Osteocyte (in vitro differentiated cells): ENCODE measurements at places on chromosomes 1 and 21. TPM values are rescaled to one million over a fixed set of nuclear protein-coding genes. Genes with fewer than 3 reads are reported as not detected.

DNA sequence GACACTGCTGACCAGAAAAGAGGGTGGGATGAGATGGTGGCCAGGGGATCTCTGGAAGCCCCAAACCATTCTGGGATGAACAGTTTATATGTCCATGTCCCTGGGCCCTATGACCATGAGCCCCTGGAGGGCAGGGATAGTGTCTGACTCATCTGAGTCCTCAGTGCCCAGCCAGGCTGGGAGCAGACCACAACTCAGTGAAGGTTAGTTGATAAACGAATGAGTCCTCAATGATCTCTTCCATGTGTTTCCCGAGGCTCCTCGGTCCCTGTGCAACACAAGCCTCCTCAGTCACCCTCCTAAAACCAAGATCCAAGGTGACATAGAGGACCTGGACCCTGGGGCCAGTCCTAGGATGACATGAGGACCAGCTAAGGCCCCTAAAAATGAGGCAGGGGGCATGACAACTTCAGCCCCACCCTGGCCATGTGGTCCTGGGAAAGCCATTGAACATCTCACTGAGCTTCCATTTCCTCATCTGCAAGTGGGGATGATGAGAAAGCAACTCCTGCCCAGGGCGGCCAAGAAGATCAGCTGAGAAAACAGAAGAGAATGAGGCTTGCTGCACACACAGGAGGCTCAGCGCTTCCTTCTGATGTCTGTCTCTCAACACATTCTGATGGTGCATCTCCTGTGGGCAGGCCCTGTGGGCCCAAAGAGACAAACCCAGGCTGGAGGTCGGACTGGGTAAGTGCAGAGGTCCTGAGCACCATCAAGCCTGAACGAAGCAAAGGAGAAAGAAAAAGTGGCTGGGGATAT, 86.3 kb downstream of the GLIS1 start:
- H3K4me3 ChIP-seq: no peak overlapping the region
- DNase-seq: no peak
- H3K36me3 ChIP-seq: no peaks in the 10 kb centered on the region
- peak overlapping the region; percentile 60 for H3K27ac ChIP-seq
- peaks cover 82% of the 10 kb centered on the region for H3K4me1 ChIP-seq
- no peaks in the 10 kb centered on the region for H3K27me3 ChIP-seq

- peak overlapping the region; percentile 87 for H3K4me3 ChIP-seq
- peaks cover 18% of the 10 kb centered on the region for H3K4me1 ChIP-seq
- DNase-seq: no peak
- H3K36me3 ChIP-seq: no peaks in the 10 kb centered on the region
- H3K27me3 ChIP-seq: no peaks in the 10 kb centered on the region
- peak overlapping the region; percentile 51 for H3K27ac ChIP-seq
Observed at GRCh38 chr1:5990913-5991312, 1.3 kb downstream of the NPHP4 start.

DNA sequence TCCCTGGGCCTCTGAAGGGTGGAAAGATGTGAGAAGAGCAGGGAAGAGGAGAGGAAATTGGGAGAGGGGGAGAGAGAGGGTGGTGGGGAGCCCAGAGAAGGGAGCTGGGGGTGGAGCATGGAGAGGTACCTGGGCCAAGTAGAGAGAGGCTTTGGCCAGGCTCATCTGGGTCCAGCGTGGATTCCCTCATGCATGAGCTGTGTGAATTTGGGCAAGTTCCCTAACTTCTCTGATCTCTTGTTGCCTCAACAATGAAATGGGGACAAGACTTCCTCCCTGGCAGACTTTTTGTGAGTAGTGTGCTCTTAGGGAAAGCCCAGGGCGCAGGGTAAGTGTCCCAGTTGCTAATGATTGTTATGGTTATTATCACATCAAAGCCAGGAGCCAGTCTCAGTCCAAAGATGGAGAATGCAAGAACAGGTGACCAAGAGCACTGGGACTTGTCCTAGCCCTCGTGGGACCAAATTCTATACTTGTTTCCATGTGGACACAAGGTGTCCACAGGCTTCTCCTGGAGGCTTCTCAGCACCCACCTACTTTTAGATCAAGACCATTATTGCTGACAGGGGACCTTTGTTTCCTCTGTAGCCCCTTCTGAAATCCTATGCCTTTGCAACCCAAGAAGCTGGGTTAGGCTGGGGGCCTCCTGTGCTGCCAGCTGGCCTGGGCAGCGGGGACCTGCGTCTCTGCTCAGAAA, 13.9 kb downstream of the IL6R start:
- no peak for DNase-seq
- no peaks in the 10 kb centered on the region for H3K27me3 ChIP-seq
- H3K27ac ChIP-seq: peak overlapping the region; percentile 92
- H3K4me1 ChIP-seq: peaks cover 60% of the 10 kb centered on the region
- H3K4me3 ChIP-seq: peak overlapping the region; percentile 27

- peaks cover 39% of the 10 kb centered on the region for H3K36me3 ChIP-seq
- no peak overlapping the region for H3K27ac ChIP-seq
- H3K4me3 ChIP-seq: no peak overlapping the region
Observed at GRCh38 chr1:229452956-229453801, 19.3 kb upstream of the ACTA1 start.

DNA sequence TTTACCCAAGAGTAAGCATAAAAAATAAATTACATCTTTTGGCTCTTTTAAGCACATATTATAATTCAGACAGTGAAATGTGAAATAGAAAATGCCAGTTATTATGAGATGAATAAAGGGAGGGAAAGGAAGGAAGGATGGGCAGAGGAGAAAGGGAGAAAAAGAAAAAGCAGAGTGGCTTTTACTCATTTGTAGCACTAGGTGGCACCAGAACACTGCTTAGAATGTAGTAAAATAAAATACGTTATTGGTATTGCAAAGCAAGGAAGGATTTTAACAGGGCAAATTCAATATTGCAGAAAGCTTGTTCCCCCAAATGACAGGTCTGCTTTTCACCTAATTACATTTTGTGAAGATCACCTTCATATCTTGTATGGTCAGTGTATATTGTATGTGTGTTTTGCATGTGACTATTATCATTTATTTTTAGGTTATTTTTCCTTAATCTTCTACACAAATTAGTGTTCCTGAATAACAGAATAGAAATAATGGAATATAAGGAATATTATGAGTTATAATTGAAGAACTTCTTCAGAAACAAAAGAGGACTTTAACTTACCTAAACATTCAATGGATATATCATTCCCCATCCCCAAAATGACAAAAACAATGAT, 9.1 kb upstream of the PCNX2 start:
- H3K27me3 ChIP-seq: peaks cover 29% of the 10 kb centered on the region
- H3K27ac ChIP-seq: no peak overlapping the region
- H3K4me1 ChIP-seq: no peaks in the 10 kb centered on the region
- no peak for DNase-seq
- H3K4me3 ChIP-seq: no peak overlapping the region

DNA sequence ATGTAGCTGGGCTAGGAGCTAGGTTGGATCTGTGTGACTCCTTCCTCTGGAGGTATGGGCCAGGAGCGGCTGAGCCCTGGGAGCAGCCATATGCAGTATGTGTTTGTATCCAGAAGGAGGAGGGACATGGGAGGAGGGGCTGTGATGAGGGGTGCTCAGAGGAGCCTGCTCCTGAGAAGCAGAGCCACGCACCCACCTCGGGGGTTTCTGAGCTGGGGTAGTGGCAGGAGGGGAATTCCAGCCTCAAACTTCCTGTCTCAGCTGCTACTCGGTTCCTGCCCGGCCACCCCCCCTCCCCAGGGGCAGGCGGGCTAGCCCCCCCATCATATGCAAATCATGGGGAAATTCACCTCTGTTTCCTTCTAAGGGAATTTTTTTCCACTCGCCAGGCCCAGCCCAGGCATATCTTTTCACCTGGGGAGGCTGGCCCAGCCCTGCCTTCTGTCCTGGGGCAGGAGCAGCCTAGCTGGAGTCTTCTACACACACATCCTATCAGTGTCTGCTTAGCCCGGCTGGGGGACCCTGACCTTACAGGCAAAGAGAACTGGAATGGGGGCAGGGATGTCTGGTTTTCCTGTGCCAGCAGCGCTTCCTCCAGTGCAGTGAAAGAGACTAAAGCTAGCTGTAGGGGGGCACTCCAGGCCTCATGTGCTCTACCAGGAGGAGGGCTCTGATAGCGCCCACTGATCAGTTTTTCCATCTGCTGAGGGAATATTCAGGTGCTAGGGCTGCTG, 3.0 kb downstream of the ZC3H12A start:
- peaks cover 17% of the 10 kb centered on the region for H3K36me3 ChIP-seq
- H3K27ac ChIP-seq: peak overlapping the region; percentile 96
- no peak for DNase-seq
- peaks cover 67% of the 10 kb centered on the region for H3K4me1 ChIP-seq

CCDC18 gene
- 5.5 and 6.9 TPM in 2 replicates for total RNA-seq

GRCh38 chr1:19814681-19815503, at the start of gene RNF186:
Gene RNF186, minus strand, starts transcription at chr1:19815283. Its CDS starts 182 bp downstream, at chr1:19815101.
- H3K4me1 ChIP-seq: peaks cover 7% of the 10 kb centered on the region
- no peaks in the 10 kb centered on the region for H3K27me3 ChIP-seq
- no peaks in the 10 kb centered on the region for H3K36me3 ChIP-seq
- no peak within 1 kb of the TSS for H3K4me3 ChIP-seq

S100A7 gene
- not detected in 2 replicates for total RNA-seq

- H3K4me1 ChIP-seq: peaks cover 7% of the 10 kb centered on the region
- no peaks in the 10 kb centered on the region for H3K27me3 ChIP-seq
- no peak overlapping the region for H3K4me3 ChIP-seq
Observed at GRCh38 chr1:82944822-82945221, 1054.1 kb downstream of the TTLL7 start.

DNA sequence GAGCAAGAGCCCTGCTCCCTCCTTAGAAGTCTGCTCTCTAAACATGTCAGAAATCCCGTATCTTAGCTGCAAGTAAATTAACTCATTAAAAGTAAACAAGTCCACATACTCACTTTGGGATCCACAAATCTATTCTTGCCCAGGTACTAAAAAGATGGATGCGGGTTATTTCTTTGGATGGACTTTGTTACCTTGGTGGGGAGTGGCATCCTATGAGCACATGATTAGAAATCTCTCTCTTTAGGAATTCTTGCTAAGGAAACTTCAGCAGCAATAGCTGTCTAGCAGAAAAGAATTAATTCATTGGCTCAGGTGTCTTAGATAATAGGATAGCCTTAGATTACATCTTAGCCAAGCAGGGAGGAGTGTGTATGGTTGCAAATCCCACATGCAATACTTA, 25.2 kb downstream of the NRDC start:
- no peak overlapping the region for H3K27ac ChIP-seq
- peaks cover 11% of the 10 kb centered on the region for H3K36me3 ChIP-seq
- H3K4me1 ChIP-seq: no peaks in the 10 kb centered on the region
- H3K27me3 ChIP-seq: no peaks in the 10 kb centered on the region
- no peak for DNase-seq
- H3K4me3 ChIP-seq: no peak overlapping the region

DNA sequence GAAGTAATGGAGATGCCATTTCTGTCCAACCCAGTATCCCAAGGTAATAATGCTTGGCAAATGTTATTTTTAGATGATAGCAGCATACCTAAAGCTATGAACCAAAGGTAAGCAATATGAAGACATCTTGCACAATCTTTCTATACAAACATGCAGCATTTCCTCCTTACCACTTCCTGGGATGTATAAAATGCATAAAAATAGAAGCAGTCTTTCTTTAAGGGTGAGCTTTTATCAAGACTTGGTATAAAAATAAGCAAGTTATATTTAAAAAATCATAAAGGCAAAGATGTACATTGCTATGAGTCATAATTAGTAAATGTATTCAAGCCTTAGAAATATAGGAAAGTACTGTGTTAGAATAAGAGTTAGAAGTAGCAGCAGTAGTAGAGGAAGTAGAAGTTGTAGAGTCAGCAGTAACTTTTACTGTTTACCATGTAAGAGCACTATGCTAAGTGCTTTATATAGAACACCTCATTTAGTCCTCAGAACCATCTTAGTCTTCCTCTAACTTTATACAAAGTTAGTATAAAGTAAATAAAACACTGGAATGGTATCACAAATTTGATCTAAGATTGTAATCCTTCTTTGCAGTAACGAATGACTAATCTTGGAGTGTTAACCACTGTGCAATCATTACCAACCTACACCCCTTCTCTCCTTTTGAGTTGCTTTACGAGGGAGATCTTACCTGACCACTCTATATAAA, 371.3 kb downstream of the VAV3 start:
- peaks cover 2% of the 10 kb centered on the region for H3K27me3 ChIP-seq
- no peak for DNase-seq
- H3K36me3 ChIP-seq: no peaks in the 10 kb centered on the region
- no peak overlapping the region for H3K4me3 ChIP-seq

DNA sequence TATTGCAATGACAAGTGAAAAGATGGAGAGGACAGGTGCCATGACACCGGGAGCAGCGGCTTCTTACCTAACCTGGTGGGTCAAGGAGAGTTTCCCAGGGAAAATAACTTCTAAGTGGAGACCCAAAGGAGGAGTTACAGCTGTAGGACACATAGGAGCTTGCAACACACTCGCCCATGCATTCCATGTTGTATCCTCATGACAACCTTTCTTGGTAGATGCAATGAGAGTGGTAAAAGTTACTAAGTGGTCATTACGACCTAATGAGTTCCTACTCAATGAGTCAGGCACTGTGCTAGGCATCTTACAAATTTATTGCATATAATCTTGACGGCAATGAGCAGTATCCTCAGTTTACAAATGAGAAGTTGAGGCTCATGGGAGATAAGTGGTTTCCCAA, 119.5 kb upstream of the HOOK1 start:
- no peaks in the 10 kb centered on the region for H3K36me3 ChIP-seq
- no peak overlapping the region for H3K27ac ChIP-seq
- no peak overlapping the region for H3K4me3 ChIP-seq
- no peak for DNase-seq

GRCh38 chr1:246302711-246303317, 204.3 kb downstream of the SMYD3 start:
- peak overlapping the region; percentile 27 for H3K27ac ChIP-seq
- H3K27me3 ChIP-seq: no peaks in the 10 kb centered on the region
- DNase-seq: no peak

- H3K27ac ChIP-seq: no peak overlapping the region
- no peaks in the 10 kb centered on the region for H3K36me3 ChIP-seq
- H3K27me3 ChIP-seq: peaks cover 31% of the 10 kb centered on the region
- H3K4me1 ChIP-seq: peaks cover 2% of the 10 kb centered on the region
Observed at GRCh38 chr1:6935361-6935883, 150.2 kb downstream of the CAMTA1 start.

- no peak overlapping the region for H3K27ac ChIP-seq
- no peaks in the 10 kb centered on the region for H3K36me3 ChIP-seq
- H3K27me3 ChIP-seq: no peaks in the 10 kb centered on the region
- no peak for DNase-seq
- no peak overlapping the region for H3K4me3 ChIP-seq
Observed at GRCh38 chr1:41860214-41860613, 58.5 kb downstream of the HIVEP3 start.

IFT25 gene
- total RNA-seq: 29.2 and 29.9 TPM in 2 replicates

GRCh38 chr21:46041183-46041582, 56.7 kb upstream of the COL6A2 start:
- H3K36me3 ChIP-seq: no peaks in the 10 kb centered on the region
- H3K4me1 ChIP-seq: peaks cover 50% of the 10 kb centered on the region
- no peak overlapping the region for H3K4me3 ChIP-seq
- peak; percentile 76 for DNase-seq
- no peaks in the 10 kb centered on the region for H3K27me3 ChIP-seq

- H3K4me3 ChIP-seq: no peak overlapping the region
- H3K27ac ChIP-seq: no peak overlapping the region
- H3K27me3 ChIP-seq: peaks cover 16% of the 10 kb centered on the region
- no peak for DNase-seq
- no peaks in the 10 kb centered on the region for H3K4me1 ChIP-seq
- no peaks in the 10 kb centered on the region for H3K36me3 ChIP-seq
Observed at GRCh38 chr1:86753700-86754099, 49.3 kb downstream of the SH3GLB1 start.
